ENCODE measurements at places on chromosomes 13 and 19.

- DNase-seq = no peak
Observed at GRCh38 chr13:21717817-21718216, 46.9 kb downstream of the FGF9 start.

DNA sequence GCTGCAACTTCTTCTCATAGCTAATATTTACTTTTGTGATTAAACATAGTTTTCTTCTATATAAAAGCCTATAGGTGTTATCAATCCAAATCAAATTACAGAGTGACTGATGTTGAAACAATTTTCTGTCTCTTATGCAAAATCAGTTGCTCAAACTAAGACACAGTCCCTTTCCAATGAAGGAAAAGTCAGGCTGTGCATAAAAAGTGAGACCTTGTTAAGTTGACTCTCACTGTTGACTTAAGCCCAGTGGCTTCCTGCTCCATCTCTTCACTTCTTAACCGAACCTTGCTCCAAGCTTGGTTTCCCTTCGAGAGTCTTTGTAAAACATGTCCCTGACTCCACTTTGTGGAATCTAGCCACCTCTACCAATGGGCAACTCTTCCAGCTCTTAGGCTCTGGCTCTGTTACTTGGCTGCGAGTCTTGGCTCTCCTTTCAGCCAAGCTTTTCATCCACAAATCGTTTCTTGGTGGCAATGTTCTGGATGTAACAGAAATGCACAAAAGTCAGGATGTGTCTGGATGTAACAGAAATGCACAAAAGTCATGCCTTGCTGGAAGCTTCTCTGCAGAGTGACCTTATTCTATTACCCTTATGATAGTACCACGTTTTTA, 118.9 kb downstream of the LIG4 start:
- no peak for DNase-seq

DNA sequence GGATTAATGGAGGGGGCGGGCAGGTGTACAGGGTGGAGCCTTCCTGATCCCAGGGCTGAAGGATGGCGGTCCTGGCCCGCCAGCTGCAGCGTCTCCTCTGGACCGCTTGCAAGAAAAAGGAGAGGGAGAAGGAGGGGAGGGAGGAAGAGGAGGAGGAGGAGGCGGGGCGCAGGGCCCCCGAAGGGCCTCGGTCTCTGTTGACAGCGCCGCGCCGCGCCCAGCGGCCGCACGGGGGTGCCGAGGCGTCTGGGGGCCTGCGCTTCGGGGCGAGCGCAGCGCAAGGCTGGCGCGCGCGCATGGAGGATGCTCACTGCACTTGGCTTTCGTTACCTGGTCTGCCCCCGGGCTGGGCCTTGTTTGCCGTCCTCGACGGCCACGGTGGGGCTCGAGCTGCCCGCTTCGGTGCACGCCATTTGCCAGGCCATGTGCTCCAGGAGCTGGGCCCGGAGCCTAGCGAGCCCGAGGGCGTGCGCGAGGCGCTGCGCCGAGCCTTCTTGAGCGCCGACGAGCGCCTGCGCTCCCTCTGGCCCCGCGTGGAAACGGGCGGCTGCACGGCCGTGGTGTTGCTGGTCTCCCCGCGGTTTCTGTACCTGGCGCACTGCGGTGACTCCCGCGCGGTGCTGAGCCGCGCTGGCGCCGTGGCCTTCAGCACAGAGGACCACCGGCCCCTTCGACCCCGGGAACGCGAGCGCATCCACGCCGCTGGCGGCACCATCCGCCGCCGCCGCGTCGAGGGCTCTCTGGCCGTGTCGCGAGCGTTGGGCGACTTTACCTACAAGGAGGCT, at the start of gene PPM1N:
Gene PPM1N (plus strand): TSS at position 33 of the 785 bp plus-strand sequence. CDS start 30 bp downstream, at position 63.
- DNase-seq = no peak

GRCh38 chr19:375395-376110, 31.0 kb upstream of the MIER2 start:
- no peak for DNase-seq

DNA sequence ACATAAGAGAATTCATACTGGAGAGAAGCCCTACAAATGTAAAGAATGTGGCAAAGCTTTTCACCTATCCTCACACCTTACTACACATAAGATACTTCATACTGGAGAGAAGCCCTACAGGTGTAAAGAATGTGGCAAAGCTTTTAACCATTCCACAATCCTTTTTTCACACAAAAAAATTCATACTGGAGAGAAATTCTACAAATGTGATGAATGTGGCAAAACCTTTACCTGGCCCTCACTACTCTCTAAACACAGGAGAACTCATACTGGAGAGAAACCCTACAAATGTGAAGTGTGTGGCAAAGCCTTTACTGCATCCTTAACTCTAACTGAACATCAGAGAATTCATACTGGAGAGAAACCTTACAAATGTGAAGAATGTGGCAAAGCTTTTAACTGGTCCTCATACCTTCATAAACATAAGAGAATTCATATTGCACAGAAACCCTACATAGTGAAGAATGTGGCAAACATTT, 14.0 kb upstream of the ZNF506 start:
- DNase-seq = no peak

DNA sequence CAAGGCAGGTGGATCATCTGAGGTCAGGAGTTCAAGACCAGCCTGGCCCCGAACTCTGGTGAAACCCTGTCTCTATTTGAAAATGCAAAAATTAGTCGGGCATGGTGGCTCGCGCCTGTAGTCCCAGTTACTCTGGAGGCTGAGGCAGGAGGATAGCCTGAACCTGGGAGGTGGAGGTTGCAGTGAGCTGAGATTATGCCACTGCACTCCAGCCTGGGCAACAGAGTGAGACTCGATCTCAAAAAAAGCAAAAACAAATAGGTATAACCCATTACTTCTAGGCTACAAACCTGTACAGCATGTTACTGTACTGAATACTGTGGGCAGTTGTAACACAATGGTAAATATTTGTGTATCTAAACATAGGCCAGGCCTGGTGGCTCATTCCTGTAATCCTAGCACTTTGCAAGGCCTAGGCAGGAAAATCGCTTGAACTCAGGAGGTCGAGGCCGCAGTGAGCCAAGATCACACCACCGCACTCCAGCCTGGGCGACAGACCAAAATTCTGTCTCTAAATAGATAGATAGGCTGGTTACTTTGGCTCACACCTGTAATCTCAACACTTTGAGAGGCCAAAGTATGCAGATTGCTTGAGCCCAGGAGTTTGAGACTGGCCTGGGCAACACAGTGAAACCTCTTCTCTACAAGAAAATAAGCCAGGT, 63.5 kb downstream of the MYO9B start:
- no peak for DNase-seq

All from muscle of arm (tissue), 14 donors.